ENCODE measurements at places on chromosomes 7 and 10.

- DNase-seq = no peak
These were observed 132.4 kb upstream of the PTN start for GRCh38 chr7:137475966-137476365.

GRCh38 chr7:92110857-92111256 lies 23.4 kb downstream of the CYP51A1 start:
- no peak for DNase-seq

DNA sequence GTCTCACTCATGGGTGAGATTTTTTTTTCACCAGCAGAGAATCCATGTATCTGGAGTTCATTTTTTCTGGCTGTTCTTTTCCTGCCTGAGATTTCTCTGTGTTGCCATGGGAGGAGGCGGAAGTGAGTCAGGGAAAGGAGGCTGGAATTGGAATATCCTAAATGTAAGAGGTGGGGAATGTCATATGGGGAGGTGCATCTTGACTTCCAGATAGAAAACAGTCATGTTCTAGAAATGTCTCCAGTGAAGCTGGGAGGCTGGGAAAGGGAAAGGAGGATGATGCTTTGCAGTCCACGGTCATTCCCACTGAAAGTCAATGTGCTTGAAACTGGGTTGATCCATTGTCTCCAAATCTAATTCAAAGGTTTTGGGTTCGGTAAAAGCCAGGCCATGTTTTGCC lies 39.7 kb upstream of the HPS1 start:
- no peak for DNase-seq

DNA sequence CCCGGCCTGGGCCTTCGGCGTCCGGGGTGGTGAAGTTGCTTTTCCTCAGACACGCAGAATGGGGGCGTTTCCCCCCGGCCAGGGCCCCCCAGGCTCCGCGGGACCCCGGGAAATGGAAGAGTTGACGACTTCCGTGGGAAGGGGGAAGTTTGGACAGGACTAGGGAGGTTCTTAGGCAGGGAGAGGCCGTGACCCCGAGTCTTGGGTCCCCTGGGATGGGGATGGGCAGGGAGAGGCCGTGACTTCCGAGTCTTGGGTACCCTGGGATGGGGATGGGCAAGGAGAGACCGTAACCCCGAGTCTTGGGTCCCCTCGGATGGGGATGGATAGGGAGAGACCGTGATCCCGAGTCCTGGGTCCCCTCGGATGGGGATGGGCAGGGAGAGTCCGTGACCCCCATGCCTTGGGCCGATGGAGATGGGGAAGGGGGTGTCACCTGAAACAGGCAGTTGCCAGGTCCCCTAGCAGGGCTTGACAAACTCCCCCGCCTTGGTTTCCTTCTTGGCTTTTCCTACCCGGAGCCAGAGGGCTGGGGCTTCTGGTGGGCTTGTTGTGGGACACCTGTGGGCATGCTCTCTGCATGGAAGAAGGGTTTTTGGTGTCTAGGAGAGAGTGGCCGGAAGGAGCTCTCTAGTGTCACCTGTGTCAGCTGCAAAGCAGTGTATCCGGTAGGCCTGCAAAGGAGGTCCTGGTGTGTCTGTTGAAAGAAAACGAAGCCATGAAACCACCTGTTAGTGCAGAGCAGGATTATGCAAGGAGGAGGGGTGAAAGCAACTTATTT lies 1.1 kb downstream of the TRRAP start:
- no peak for DNase-seq

- no peak for DNase-seq
These were observed 42.5 kb downstream of the NOD1 start for GRCh38 chr7:30436046-30436445.

DNA sequence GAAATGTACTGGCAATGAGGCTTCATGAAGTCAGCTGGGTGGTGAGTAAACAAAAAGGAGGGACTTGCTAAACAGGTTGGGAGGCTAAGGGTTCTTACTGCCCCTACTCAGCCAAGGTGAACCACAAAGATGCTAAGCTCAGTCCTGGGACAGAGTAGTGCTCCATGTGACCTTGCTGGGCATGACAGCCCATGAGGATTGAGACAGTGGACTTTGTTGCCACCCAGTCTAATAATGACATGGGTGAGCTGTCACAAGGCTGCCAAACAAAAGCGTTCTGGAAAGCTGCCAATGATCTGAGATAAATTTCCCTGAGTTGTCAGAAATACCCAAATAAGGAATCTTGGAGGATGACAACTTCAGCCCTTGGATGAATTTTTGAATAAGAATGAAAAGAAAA lies 75.2 kb downstream of the CLEC2L start:
- DNase-seq = no peak
